Fibroblast of lung (primary cell): ENCODE measurements at places on chromosomes 2 and 18. TPM values are rescaled to one million over a fixed set of nuclear protein-coding genes. Genes with fewer than 3 reads are reported as not detected.
A peak's percentile ranks its signal among the peaks of the same experiment; 100 is the strongest.

- H3K4me3 ChIP-seq: no peak overlapping the region
- no peak overlapping the region for H3K27ac ChIP-seq
- H3K27me3 ChIP-seq: no peaks in the 10 kb centered on the region
- H3K36me3 ChIP-seq: no peaks in the 10 kb centered on the region
- H3K4me1 ChIP-seq: no peaks in the 10 kb centered on the region
Observed at GRCh38 chr2:127909019-127909418, 23.3 kb upstream of the AMMECR1L start.

Gene RAB3GAP1
- 73.2 and 82.6 TPM in 2 replicates for total RNA-seq

Gene NOL4
- not detected in 2 replicates for total RNA-seq

DNA sequence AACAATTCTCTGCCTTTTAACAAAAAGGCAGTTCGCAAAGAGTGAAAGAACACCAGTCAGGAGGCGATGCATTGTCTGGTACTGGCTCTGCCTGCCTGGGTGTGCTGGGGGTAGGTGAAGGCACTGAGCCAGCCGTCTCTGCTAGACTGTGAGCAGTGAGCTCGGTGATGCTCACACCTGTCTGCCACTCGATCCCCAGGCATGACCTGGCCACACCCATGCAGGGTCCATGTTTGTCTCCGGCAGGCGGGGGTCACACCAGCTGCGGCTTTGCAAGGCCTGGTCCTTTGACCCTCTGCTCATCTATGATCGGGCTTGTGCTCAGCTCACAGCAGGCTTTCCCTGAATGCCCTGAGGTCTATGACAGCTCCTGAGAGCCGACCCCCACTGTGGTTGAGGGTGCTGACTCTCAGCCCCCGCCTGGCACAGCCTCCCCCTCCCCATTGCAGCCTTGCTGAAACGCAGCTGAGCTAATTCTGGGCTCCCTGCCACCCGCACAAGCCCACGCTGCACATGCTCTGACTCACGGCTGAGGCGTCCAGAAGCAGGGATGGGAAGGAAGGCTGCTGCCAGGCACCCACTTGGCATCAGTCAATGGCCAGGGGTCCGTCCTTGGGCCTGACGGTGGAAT lies 23.7 kb downstream of the CRACDL start:
- peaks cover 8% of the 10 kb centered on the region for H3K4me1 ChIP-seq
- H3K36me3 ChIP-seq: no peaks in the 10 kb centered on the region
- H3K27me3 ChIP-seq: no peaks in the 10 kb centered on the region
- no peak overlapping the region for H3K4me3 ChIP-seq
- DNase-seq: peak; percentile 87
- no peak overlapping the region for H3K27ac ChIP-seq

Gene AMER3
- total RNA-seq: not detected in 2 replicates

Gene CD226
- 0.33 and 0.51 TPM in 2 replicates for total RNA-seq

DNA sequence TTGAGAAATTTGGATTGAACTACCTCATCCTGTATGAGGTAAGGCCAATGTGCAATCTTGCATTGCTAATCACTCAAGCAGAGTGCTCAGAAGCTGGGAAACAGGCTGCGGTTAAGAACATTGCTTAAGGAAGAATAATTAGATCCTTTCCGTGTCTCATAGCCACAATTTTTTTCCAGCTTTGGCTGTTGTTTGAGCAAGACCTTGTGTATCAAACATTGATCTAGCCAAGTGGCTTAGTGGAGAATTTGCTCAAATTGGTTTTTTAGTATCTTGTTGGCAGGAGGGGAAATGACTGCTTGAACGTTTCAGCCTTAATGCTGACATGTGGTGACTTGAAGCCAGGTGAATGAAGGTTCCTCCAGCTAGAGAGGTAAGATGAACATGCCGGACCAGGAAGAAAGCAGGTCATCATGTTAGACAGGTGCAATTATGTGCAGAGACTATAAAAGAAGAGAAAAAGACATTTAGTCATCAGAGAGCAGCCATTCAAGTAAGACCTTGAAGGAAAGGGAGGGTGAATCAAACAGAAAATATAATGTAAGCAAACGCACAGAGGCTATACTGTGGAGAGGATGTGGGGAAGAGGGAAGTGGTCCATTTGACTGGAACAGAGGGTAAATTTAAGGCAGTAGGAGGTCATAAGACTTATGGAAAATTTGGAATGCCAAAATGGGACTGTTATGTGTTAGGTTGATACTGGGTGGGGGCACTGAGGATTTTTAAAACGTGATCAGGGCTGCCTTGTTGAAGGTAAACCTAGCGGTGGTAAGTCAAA lies 98.9 kb upstream of the CYP1B1 start:
- no peak overlapping the region for H3K4me3 ChIP-seq
- H3K4me1 ChIP-seq: peaks cover 24% of the 10 kb centered on the region
- H3K36me3 ChIP-seq: no peaks in the 10 kb centered on the region
- no peaks in the 10 kb centered on the region for H3K27me3 ChIP-seq
- peak; percentile 100 for DNase-seq

DNA sequence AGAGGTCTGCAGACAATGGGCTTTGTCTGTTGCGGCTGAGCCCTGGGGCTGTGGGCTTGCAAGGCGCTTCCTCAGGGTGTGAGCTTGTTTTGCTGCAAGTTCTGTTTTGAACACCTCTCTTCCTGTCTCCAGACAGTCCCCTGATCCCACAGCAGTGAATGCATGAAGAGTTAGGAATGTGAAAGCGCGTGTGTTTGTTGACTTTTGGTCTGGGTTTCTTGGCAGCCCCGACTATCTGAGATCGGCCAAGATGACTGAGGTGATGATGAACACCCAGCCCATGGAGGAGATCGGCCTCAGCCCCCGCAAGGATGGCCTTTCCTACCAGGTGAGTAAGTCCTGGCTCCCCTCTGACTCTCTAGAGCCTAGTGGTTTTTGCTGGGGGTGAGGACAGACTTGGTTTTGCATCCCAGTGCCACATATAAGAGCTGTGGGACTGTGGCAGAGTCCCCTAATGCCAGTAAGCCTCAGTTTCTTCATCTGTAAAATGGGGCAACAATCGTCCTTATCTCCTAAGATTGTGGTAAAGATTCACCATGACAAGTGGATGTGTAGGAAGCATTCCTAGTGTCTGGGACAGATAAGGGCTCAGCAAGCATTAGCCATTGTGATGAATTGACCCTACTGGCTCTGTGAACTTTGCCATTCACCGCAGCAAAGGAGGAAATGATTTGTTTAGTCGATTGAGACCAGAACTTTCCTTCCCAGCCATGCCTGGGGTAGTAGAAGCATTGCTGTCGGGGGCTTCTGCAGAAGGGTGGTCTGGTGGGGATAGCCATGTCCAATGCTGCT lies 3.0 kb downstream of the LBH start:
- no peak overlapping the region for H3K27ac ChIP-seq
- peaks cover 35% of the 10 kb centered on the region for H3K4me1 ChIP-seq
- peak overlapping the region; percentile 95 for H3K4me3 ChIP-seq
- no peaks in the 10 kb centered on the region for H3K27me3 ChIP-seq
- peaks cover 32% of the 10 kb centered on the region for H3K36me3 ChIP-seq
- DNase-seq: peak; percentile 76

GRCh38 chr18:68830256-68831045 lies 32.6 kb downstream of the CCDC102B start:
- H3K27ac ChIP-seq: no peak overlapping the region
- no peak for DNase-seq
- no peak overlapping the region for H3K4me3 ChIP-seq
- no peaks in the 10 kb centered on the region for H3K36me3 ChIP-seq

DNA sequence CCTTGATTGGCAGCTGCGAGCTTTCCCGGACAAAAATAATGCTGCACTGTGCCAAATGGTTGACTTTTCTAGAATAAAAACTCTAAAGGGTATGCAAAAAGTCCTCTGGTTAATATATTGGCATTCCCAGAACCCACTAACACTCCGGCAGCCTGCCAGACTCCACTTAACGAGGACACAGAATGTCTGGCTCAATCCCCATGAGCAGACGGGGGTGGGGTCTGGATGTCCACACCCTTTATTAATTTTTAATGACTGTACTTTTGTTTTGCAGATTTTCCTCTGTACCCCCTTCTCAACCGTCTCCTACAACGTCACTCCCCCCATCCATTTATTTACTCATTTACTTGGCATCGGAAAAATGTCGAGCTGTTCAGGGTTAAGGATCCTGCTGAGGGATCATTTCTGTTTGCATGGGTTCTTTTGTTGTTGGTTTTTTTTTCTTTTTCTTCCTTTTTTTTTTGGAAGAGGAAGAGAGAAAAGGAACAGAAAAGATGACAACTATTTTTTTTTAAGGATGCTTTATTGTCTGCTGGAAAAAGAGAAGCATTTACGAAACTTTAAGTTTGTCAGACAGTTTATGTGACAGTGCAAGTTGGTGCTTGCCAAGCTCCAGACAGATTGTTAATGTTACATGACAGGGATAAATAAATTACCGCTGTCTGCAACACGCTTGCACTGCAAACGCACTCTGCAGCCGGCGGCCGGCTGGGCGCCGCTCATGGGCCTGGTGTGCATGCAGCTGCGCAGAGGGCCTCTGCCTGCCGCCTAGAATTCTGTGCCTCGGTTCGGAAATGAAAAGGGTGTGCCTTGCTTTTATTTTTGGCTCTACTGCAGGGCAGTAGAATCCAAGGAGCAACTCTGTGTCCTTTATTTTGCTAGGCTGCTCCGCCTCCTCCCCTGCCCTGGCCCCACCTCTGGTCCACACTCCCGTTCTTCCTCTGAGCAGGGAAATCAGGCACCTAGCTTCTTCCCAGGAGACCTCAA lies 3.6 kb downstream of the LDLRAD4 start:
- peaks cover 25% of the 10 kb centered on the region for H3K27me3 ChIP-seq
- DNase-seq: peak; percentile 63
- H3K4me1 ChIP-seq: no peaks in the 10 kb centered on the region
- H3K27ac ChIP-seq: no peak overlapping the region

Gene CTAGE1
- total RNA-seq: under 0.01 TPM in 1 of 2 replicates, not detected in the other

Gene GKN1
- not detected in 2 replicates for total RNA-seq

DNA sequence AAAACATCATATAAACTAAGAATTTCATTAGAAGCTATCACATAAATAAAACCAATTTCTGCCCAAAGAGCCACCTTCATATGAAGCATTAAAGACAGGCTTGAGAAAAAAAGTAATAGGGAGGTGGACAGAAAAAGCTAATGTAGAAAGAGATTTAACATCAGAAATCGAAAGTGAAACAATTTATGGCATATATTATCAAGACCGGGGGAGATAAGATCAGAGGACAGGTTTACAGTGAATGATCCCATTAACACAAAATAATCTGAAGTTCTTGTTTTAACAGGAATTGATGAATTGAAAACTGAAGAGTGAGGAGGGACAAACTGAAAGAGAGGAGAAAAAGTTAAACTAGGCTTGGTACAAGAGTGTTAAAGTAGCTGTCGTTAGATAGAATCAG lies 786.3 kb upstream of the FSHR start:
- H3K4me1 ChIP-seq: no peaks in the 10 kb centered on the region
- H3K36me3 ChIP-seq: no peaks in the 10 kb centered on the region
- no peak for DNase-seq
- no peak overlapping the region for H3K4me3 ChIP-seq

Gene HOXD4
- total RNA-seq: not detected in 2 replicates

Gene INHA
- total RNA-seq: 0.26 and 0.50 TPM in 2 replicates

Gene MTHFD2
- 325 and 334 TPM in 2 replicates for total RNA-seq

- H3K27ac ChIP-seq: no peak overlapping the region
- H3K4me1 ChIP-seq: no peaks in the 10 kb centered on the region
- H3K4me3 ChIP-seq: no peak overlapping the region
- H3K27me3 ChIP-seq: no peaks in the 10 kb centered on the region
Observed at GRCh38 chr2:149552226-149552625, 35.3 kb downstream of the MMADHC start.

Gene GIGYF2
- total RNA-seq: 46.2 and 64.7 TPM in 2 replicates
